ENCODE measurements at places on chromosomes 5 and 9.

- DNase-seq, result no peak
- no peaks in the 10 kb centered on the region for H3K36me3 ChIP-seq
- no peaks in the 10 kb centered on the region for H3K27me3 ChIP-seq
- H3K27ac ChIP-seq, result no peak overlapping the region
- H3K4me1 ChIP-seq, result no peaks in the 10 kb centered on the region
Measured at GRCh38 chr5:94811331-94811730, 192.9 kb downstream of the SLF1 start.

DNA sequence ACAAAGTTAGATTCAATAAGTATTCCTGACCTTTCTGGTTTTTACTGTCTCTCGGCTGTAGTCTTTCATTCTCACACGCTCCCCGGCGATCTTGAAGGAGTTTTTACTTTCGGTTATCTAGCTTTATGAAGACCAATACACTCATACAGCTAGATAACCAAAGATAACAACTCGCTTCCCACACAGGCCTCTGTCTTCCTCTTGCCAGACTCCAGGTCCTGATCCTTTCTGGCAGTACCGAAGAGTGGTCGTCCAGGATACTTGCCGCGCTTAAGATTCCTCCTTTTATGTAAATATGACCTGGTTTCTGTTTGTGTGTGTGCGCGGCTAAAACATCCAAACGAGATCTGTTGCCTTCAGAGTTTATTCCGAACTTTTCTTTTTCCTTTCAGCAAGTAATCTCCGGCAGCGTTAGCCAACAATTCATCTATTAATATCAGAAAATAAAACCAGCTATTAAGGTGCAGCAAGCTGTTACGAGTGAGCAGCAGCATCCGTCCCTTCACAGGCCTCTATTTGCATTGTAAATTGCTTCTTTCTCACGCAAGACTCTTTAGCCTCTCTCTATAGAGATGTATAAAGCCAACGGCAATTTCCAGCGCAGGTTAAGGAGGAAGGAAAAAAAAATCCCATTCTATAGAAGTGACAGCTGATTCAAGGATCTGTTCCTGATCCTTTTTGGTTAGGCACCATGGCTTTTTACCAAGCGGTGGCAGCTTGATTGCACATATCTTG is 216.1 kb downstream of the MEF2C start:
- DNase-seq, result no peak
- peaks cover 46% of the 10 kb centered on the region for H3K27me3 ChIP-seq
- no peaks in the 10 kb centered on the region for H3K36me3 ChIP-seq
- no peak overlapping the region for H3K27ac ChIP-seq
- H3K4me3 ChIP-seq, result no peak overlapping the region

DNA sequence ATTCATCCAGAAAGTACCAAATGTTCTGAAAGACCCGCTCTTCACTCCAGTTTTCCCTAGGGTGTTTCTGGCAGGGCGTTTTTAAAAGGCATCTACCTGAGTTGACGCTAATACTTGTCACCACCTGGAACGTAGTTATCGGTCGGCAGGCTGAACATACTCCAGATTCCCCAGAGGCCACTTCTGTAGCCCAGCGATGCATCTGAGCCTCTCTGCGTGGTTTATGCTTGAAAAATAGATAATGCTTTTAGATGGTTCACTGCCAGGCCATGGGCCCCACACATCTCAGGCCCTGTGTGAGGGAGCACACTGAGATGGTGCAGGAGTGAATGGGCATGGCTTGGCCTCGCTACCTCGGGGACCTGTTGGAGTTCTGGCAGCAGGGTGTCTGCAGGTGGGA is 33.0 kb upstream of the NCS1 start:
- no peak overlapping the region for H3K4me3 ChIP-seq
- H3K36me3 ChIP-seq, result peaks cover 5% of the 10 kb centered on the region
- no peaks in the 10 kb centered on the region for H3K4me1 ChIP-seq
- no peaks in the 10 kb centered on the region for H3K27me3 ChIP-seq
- no peak overlapping the region for H3K27ac ChIP-seq

- no peak overlapping the region for H3K27ac ChIP-seq
- no peak for DNase-seq
- H3K36me3 ChIP-seq, result no peaks in the 10 kb centered on the region
- no peak overlapping the region for H3K4me3 ChIP-seq
- peaks cover 7% of the 10 kb centered on the region for H3K4me1 ChIP-seq
Measured at GRCh38 chr9:130521715-130522114, 57.7 kb upstream of the FUBP3 start.

GRCh38 chr5:179204572-179204971 is 140.7 kb downstream of the ADAMTS2 start:
- H3K4me1 ChIP-seq, result no peaks in the 10 kb centered on the region
- H3K36me3 ChIP-seq, result no peaks in the 10 kb centered on the region
- no peaks in the 10 kb centered on the region for H3K27me3 ChIP-seq

GRCh38 chr9:123651273-123651672 is 278.7 kb downstream of the DENND1A start:
- DNase-seq, result no peak
- H3K4me3 ChIP-seq, result no peak overlapping the region
- H3K27me3 ChIP-seq, result no peaks in the 10 kb centered on the region
- H3K36me3 ChIP-seq, result no peaks in the 10 kb centered on the region
- H3K27ac ChIP-seq, result no peak overlapping the region
- H3K4me1 ChIP-seq, result no peaks in the 10 kb centered on the region

DNA sequence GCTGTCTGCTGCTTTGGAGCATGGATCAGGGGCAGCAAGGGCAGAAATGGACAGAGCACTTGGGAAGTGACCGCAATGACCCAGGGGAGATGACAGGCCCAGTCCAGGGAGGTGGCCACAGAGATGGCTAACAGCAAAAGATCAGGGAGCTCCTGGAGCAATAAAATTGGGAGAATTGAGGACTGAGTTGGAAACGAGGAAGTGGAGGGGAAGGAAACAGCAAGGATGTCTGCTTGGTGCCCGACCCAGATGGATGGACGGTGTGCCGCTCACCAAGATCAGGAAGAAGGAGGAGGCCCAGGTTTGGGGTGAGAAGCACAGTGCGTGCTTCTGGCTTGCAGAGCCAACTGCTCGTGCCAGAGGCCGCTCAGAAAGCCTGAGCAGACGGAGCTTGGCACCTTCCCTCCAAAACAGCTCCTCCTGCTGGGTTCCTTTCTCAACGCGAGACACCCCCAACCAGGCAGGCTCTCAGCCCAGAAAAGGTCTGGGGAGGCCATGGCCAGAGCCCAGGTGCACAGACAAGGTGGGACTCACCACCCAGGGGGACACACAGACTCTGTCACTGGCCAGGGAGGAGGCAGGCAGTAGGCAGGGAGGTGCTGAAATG is 1.7 kb upstream of the SLC34A1 start:
- H3K4me1 ChIP-seq, result peaks cover 15% of the 10 kb centered on the region
- H3K36me3 ChIP-seq, result no peaks in the 10 kb centered on the region
- no peak overlapping the region for H3K27ac ChIP-seq
- no peak overlapping the region for H3K4me3 ChIP-seq
- DNase-seq, result no peak

DNA sequence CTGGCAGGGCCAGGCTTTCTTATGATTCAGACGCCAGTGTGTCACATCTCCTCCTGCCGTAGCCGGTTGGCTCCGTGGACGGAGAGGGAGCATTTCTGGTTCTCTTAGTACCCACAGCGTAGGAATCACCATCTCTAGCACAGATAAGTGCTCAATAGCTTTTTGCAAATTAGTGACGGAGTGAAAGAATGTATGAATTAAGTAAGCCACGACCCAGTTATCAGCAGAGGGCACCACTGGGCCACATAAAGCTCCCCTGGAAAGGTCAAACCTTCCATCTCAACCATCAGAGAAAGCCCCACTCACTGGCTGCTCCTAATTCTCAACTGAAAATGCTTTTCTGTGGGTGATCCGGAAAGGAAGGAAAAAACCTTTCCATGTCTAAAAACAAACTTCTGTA is 317.0 kb upstream of the ADCY2 start:
- no peaks in the 10 kb centered on the region for H3K27me3 ChIP-seq
- no peaks in the 10 kb centered on the region for H3K36me3 ChIP-seq
- DNase-seq, result no peak
- no peak overlapping the region for H3K4me3 ChIP-seq
- H3K27ac ChIP-seq, result no peak overlapping the region
- no peaks in the 10 kb centered on the region for H3K4me1 ChIP-seq

DNA sequence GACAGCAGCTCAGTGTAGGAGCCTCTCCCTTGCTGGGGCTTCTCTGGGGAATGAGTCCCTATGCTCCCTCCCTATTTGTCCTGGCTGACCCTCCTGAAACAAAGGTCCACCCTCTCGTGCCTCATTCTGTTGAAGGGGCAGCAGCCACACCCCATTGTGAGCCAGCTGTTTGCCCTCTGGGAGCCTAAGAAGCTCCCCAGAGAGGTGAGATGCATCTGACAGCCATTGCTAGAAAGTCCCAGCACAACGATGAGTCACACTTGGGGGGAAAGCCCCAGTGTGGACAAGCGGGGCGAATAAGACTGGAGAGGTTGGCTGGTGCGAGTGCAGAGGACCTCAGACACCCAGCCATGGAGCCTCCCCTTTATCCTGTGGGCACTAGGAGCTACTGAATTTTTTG is 101.4 kb downstream of the PPARGC1B start:
- peaks cover 1% of the 10 kb centered on the region for H3K36me3 ChIP-seq
- DNase-seq, result no peak
- H3K4me1 ChIP-seq, result no peaks in the 10 kb centered on the region
- no peaks in the 10 kb centered on the region for H3K27me3 ChIP-seq
- no peak overlapping the region for H3K27ac ChIP-seq

DNA sequence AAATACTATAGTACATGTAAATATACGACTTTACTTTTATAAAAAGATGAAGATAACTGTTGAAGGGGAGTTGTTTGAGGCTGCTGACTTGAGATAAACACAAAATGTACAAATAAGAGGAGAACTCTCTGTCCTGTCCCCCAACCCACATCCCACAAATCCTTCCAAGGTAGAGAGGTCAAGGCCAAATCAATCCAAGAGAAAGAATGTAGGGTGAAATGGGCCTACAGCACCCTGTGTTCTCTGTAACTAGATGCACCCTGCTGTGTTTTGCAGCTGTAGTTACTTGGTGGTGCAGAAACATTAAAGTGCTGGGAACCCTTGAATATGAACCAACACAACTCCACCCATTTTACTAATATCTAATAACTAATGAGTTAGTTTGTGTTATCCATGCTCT is 2.0 kb upstream of the LHFPL2 start:
- H3K27me3 ChIP-seq, result peaks cover 4% of the 10 kb centered on the region
- peaks cover 12% of the 10 kb centered on the region for H3K4me1 ChIP-seq
- no peak overlapping the region for H3K27ac ChIP-seq
- no peak for DNase-seq
- H3K4me3 ChIP-seq, result no peak overlapping the region
- H3K36me3 ChIP-seq, result no peaks in the 10 kb centered on the region

DNA sequence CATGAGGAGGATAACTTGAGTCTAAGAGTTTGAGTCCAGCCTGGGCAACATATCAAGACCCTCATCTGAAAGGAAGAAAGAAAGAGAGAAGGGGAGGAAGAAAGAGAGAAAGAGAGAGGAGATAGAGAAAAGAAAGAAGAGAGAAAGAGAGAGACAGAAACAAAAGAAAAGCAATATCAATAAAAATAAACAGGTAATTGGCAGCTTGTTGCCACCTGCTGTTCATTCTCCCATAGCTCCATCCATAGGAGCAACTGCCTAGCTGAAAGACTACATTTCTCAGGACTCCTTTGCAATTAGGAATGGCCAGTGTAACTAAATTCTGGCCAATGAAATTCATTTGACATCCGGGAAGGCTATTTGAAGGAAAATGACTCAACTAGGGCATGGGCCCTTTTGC is 4.6 kb upstream of the TTC39B start:
- DNase-seq, result no peak
- no peak overlapping the region for H3K4me3 ChIP-seq
- no peak overlapping the region for H3K27ac ChIP-seq
- H3K4me1 ChIP-seq, result no peaks in the 10 kb centered on the region

- H3K27ac ChIP-seq, result no peak overlapping the region
- H3K36me3 ChIP-seq, result no peaks in the 10 kb centered on the region
- no peak for DNase-seq
- no peaks in the 10 kb centered on the region for H3K4me1 ChIP-seq
- H3K4me3 ChIP-seq, result no peak overlapping the region
- no peaks in the 10 kb centered on the region for H3K27me3 ChIP-seq
Measured at GRCh38 chr5:173638126-173639040, 21.9 kb upstream of the BOD1 start.

DNA sequence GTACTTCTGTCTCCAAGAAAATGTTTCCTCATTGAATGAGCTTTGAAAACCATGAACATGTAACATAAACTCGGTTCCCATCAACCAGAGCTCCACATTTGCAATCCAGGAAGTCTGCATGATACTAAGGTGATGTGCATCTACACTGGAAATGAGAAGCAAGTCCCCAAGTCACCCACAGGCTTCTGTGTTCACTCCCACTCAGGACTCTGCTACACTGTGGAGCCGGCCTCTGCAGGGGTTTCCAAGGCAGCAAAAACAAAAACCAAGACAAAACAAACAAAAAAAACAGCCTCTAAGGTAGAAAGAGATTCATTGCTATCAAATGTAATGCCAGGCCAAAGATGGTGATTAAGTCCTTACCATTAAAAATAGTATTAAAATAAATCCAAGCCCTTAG is 593.7 kb downstream of the IRX1 start:
- H3K27ac ChIP-seq, result no peak overlapping the region
- no peaks in the 10 kb centered on the region for H3K27me3 ChIP-seq
- no peaks in the 10 kb centered on the region for H3K36me3 ChIP-seq
- DNase-seq, result no peak
- H3K4me3 ChIP-seq, result no peak overlapping the region
- no peaks in the 10 kb centered on the region for H3K4me1 ChIP-seq

DNA sequence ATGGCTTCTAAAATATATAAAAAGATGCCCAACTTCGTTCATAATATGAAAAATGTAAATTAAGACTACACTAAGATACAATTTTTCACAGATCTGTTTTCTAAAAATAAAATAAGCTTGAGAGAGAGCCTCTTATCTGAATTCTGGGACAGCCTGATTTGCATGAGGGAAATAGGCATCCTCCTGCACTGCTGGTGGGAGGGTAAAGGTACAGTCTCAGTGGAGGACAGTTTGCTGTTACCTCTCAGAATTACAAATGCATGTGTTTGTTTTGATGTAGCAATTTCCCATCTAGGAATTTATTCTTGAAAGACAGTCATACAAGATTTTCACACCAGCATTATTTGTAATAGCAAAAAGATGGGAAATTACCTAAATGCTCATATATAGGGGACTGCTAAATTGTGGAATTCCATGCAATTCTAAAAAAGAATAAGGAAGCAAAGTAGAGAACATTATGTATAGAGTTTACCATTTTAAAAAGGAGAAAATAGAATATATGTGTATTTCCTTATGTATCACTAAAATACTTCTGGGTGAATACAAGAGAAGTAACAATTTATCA is 75.7 kb downstream of the ZSWIM6 start:
- no peak overlapping the region for H3K4me3 ChIP-seq
- H3K27ac ChIP-seq, result peak overlapping the region; percentile 35
- no peaks in the 10 kb centered on the region for H3K27me3 ChIP-seq
- H3K4me1 ChIP-seq, result peaks cover 16% of the 10 kb centered on the region
- DNase-seq, result no peak

GRCh38 chr5:94693043-94693822 is 74.8 kb downstream of the SLF1 start:
- no peaks in the 10 kb centered on the region for H3K4me1 ChIP-seq
- no peak for DNase-seq
- H3K27ac ChIP-seq, result no peak overlapping the region
- peaks cover 8% of the 10 kb centered on the region for H3K36me3 ChIP-seq
- no peaks in the 10 kb centered on the region for H3K27me3 ChIP-seq

- no peaks in the 10 kb centered on the region for H3K4me1 ChIP-seq
- no peak overlapping the region for H3K27ac ChIP-seq
- no peaks in the 10 kb centered on the region for H3K27me3 ChIP-seq
- H3K4me3 ChIP-seq, result no peak overlapping the region
Measured at GRCh38 chr5:160263326-160263855, 34.1 kb downstream of the FABP6 start.

- peaks cover 8% of the 10 kb centered on the region for H3K4me1 ChIP-seq
- no peak for DNase-seq
- no peaks in the 10 kb centered on the region for H3K36me3 ChIP-seq
Measured at GRCh38 chr9:37034305-37034937, 353 bp upstream of the PAX5 start.

Measured in liver (tissue), 10 donors.